ENCODE measurements at places on chromosomes 11 and 22.

- DNase-seq = no peak
Measured at GRCh38 chr11:112858289-112859023, 102.8 kb upstream of the NCAM1 start.

DNA sequence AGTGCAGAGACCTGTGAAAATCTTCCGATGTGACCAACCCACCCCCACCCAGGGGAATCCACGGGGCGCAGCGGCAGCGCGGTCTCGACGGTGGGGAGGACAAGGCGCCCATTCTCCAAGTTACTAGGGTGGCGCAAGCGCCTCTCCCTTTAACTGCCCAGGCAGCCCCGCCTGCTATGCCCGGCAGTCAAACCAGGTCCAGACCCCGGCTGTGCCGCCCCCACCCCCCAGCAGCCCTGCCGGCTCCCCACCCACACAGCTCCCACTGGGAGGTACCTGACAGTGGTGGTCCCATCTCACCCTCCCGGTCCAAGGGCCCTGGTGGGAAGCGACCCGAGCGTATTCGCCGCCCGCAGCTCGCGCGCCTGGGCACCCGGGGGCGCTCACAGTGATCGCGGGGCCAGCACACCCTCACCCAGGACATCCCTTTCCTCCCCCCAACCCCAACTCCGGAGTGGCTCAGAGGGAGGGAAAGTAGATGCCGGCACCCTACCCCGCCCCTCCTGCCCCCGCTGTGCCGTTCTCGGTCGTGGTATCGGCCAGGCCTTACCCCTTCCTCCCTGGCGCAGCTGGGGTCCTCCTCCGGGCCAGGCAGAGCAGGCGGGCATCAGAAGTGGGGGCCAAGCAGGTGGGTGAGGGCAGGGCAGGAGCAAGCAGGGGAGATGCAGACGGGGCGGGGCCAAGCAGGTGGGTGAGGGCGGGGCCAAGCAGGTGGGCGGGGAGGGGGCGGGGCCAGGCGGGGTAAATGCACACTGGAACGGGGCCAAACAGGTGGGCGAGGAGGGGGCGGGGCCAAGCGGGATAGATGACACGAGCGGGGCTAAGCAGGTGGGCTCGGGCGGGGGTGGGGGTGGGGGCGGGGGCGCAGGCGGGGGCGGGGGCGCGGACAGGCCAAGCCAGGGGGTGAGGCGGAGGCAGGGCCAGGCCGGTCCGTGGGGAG is at the start of gene TRPM5:
TRPM5 (minus strand) TSS at position 634 of the 940 bp plus-strand sequence. CDS start 21,478 bp downstream, outside the sequence.
- no peak for DNase-seq

- DNase-seq = no peak
Measured at GRCh38 chr11:121479698-121480238, 27.0 kb upstream of the SORL1-AS1 start.

DNA sequence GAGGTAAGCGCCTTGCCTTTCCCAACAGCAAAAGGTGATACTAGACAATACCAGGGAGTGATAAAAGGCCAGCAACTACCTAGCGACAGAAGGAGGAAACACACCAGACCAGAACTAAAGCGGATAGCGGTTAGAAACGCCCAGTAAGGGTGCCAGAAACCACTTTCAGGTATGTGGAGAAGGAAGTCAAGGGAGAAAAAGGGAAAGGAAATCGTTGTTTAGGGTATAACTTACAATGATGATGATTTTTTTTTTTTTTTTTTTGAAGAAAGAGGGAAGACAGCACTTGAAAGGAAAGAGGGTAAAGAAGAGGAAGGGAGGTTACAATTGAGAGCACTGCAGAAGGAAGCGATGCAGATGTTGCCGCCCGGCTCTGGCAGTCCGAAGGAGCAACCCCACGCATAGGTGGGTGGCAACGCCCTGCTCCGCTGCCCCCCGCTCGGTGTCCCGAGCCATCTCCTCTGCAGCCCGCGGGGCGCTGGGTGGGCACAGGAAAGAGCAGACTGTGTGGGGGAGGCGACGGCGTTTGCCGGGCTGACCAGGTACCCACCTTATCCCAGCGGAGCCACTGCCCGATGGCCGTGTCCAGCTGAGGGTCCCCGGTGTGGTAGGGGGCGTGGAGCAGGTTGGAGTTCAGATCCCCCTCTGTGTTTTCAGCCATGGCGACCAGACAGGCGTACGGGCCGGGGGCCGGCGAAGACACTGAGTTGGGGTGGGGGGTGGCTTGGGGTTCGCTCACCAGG is 561 bp downstream of the PGM2L1 start:
- no peak for DNase-seq

DNA sequence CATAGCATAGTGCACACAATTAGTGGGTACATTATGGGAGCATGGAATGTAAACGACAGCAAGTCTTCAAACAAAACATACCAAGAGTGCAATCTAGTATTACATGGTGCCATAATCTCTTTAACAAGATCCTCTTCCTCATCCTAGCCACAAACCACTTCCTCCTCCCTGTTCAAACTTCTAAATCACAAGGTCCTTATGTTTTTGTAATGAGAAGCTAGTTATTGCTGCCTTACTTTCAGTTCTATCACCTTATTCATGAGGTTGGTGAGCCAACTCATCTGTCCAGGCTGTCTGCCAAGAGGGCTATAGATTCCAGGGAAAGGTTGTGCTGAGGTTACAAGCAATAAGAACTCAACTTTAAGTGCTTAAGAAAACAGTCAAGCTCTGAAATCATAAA is 195.4 kb upstream of the ARHGAP20 start:
- DNase-seq = no peak

GRCh38 chr11:134783234-134783633 is 371.2 kb upstream of the B3GAT1 start:
- no peak for DNase-seq

DNA sequence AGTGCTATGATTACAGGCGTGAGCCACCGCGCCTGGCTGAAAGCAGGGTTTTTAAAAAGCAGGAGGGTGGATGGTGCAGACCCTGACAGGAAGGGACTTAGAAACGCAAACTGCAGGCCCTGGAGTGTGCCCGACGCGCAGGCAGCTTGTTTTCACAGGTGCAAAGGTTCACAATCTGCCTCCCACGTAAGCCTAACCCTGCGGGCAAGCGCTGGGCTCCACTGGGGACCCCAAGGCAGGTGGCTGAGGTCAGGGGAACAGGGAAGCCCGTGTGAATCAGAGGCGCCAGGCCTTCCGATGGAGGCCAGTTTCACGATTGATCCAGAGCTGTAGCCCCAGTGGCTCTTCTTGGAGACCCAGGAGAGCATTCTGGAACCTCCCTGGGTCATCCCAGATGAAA is 256.3 kb downstream of the BRD1 start:
- DNase-seq = no peak

- no peak for DNase-seq
Measured at GRCh38 chr11:128271401-128271800, 316.0 kb downstream of the ETS1 start.
